Stimulated activated CD4-positive, alpha-beta T cell treated with anti-CD3 and anti-CD28 coated beads, Interleukin-15, amount 100 ng/mL, for 1 hour (primary cell): ENCODE measurements at places on chromosomes 5 and 9.

- DNase-seq: no peak
Measured at GRCh38 chr5:157020511-157021222, 38.2 kb downstream of the HAVCR1 start.

- DNase-seq: no peak
Measured at GRCh38 chr9:6089300-6089699, 73.9 kb upstream of the RANBP6 start.

- DNase-seq: no peak
Measured at GRCh38 chr9:92654481-92655301, 15.2 kb downstream of the IPPK start.

DNA sequence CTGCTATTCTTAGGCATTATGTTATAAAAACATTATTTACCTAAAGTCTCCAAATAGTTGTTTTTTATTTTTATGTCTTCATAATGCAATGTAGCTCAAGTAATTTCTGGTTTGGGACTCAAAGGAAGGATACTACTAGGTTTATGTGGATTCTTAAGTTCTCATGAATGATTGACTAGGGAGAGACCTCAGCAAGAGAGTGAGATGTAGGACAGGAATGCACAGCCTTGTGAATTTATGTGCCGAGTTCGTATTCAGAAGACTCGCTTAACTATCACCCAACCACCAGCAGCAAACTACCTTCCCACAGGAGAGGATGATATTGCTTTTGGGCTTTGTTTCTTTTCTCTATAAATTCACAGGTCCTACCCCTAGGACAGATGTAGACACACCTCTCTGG lies 282.9 kb downstream of the ARHGEF28 start:
- no peak for DNase-seq

GRCh38 chr5:112237456-112237855 lies 181.6 kb downstream of the EPB41L4A start:
- no peak for DNase-seq

DNA sequence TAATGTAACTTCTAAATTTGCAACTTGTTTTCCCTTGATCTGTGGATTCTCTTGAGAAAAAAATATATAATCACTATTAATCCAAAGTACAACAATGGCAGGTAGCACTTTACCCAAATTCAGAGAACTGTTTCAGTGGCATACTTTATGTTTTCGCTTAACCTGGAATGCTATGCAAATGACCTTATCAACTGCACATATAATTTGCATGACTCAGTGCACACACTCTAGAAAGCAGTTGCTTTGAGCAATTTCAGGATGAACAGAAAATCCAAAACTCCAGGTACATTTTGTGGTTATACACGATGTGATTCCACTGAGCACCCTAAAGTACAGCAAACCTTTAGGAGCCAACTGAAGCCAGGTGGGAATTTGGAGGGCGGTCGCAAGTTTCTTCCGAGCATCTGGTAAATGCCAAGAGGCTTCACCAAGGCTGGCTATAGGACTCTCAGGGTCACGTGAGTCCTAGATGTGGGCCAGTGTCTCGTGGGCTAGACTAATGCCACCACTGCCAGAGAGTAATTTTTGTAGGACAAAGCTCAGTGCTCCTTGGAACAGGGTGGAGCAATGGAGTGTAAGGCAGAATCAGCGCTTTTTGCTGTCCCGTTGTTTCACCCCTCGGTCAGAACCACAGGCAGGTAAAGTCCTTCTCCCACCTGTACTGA lies 37.3 kb downstream of the DMGDH start:
- no peak for DNase-seq

DNA sequence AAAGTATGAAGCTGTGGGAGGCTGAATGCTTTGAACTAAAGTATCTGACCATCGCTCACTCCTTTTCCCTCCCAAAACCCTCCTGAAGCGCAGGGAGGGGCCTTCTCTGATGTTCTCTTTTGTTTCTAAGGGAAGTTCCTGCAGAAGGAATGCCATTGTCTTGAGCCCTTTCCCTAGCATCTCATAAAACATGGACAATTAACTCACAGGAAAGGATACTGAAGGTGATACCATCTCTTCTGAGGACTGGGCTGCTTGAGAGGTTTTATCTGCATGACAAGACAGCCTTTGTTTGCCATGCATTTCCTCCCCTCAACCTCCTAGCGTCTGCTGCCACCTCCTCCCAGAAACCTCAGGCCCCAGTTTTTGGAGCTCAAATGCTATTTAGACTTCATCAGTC lies 4.3 kb upstream of the RMND5B start:
- DNase-seq: no peak

- no peak for DNase-seq
Measured at GRCh38 chr5:174837919-174838902, 113.8 kb downstream of the MSX2 start.

GRCh38 chr5:108266242-108266641 lies 115.7 kb downstream of the FBXL17 start:
- DNase-seq: no peak
